Foreskin fibroblast (primary cell): ENCODE measurements at places on chromosomes 1 and 21.

GRCh38 chr1:227775841-227776240, 39.6 kb upstream of the PRSS38 start:
- no peak for DNase-seq

DNA sequence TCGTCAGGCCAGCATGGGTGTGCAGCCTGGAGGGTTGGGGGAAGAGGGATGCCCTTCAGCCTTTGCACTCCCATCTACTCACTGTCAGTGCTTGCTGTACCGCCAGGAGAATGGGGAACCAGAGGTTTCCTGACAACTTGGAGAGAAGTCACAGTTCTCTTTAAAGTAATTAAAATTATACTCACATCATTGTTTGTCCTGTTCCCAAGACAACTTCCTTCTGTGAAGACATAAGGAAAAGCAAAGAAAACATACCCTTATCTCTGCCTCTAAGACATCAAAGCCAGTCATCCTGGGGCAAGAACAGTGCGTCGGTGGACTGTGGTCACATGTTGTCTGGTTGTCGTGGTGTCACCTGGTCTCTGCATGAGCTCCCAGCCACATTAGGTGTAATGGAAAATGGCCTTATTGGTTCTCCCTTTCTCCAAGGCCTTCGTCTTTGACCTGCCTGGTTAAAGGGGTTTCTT, 17.6 kb downstream of the TRAF5 start:
- no peak for DNase-seq

DNA sequence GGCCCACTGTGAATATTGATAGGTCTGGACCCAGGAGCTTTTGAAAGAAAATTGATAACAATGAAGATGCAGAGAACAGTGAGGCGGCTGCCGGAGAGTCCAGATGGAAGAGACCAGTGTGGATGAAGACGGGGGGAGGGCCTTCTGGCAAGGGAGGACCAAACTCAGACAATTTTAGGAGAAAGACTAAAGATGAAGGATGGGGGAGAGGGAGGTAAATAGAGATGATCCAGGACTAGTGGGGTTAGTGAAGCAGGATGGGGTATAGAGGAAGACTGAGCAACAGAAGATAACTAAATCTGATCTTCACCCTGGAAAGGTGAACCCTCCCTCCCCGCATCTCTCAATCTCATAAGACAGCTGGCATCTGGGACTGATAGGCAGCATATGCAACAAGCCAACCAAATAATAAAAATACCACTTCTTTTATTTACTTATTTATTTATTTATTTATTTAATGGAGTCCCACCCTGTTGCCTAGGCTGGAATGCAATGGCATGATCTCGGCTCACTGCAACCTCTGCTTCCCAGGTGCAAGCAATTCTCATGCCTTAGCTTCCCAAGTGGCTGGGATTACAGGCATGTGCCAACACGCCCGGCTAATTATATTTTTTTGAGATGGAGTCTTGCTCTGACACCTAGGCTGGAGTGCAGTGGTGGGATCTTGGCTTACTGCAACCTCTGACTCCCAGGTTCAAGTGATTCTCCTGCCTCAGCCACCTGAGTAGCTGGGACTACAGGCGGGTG, 10.5 kb downstream of the EIF3I start:
- DNase-seq = no peak

DNA sequence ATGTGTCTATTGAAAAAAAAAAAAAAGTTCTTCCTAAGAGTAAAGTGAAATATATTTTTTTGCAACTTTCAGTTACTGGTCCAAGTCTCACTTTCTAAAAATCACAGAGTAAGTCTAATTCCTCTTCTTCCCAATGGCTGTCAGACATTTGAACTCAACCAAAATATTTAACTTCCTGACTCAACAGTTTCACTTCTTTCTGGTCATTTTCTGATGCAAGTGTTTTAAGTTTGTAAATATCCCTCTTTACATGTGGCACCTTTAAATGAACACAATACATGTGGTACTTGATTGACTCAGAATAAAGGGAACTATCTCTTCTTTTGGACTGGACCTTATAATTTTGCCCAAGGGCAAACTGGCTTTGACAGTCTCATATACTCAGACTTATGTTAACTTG, 76.7 kb downstream of the ASH1L start:
- DNase-seq = no peak

GRCh38 chr1:89286549-89287180, 14.0 kb upstream of the GBP5 start:
- no peak for DNase-seq

DNA sequence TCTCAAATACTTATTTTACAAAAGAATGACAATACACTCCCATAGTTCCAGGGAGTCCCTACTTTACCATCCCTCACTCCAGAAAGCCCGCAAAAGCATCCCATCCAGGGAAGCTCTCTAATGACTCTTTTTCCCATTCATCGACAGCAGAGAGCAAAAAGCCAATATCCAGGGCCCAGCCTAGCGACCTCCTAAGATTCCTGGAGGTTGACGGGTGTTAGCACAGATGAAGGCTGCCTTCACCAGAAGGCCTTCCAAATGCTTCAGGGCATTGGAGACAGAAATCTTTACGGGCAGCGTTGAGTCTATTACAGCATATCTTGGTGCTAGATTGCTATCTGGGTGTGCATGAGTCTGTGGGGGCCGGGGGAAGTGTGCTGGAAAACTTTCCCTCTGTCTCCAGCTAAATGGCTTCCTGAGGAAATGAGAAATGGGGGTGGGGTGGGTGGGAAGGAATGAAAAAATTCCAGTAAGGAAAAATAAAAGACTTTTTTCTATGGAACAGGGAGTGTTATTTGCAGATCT, 136.6 kb downstream of the PROX1 start:
- DNase-seq = no peak

GRCh38 chr1:176556288-176556687, 93.3 kb downstream of the PAPPA2 start:
- DNase-seq = no peak

DNA sequence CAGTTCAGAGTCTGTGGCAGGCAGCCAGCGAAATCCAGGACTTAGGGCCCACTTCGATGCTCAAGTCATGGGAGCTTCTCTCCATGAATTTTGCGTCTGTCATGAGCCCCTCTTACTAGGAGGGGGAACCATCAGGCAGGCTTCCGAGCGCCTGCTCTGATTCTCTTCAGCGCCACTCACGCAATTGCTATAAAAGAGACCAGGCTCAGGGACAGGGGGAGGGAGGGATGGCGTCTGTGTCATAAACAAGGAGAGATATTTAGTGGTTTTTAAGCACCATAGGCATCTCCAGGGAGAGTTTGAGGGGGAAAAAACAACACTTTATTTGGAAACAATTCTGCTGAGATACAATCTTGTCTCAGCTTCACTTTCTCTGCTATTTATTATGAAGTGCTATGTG, 60.6 kb downstream of the NAV1 start:
- DNase-seq = no peak

DNA sequence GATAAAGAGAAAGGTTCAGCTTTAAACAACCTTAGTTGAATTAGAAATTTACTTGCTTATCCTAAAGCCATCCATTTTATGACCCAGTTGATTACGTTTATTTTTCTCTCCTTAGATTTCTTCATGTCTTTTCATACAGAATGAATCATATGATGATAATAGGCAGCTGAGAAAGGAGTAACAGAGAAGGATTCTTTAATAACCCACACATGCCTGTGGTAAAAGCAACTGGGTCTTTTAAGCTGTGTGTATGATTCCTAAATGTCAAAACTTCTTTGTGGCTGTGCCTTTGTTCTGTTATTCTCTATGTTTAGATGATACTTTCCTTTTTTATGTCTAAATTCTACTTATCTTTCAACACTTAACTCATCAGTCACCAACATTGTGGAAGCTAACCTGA, 626.5 kb downstream of the NCAM2 start:
- DNase-seq = peak; percentile 51

GRCh38 chr1:7427605-7428300, 343.3 kb upstream of the VAMP3 start:
- DNase-seq = no peak

DNA sequence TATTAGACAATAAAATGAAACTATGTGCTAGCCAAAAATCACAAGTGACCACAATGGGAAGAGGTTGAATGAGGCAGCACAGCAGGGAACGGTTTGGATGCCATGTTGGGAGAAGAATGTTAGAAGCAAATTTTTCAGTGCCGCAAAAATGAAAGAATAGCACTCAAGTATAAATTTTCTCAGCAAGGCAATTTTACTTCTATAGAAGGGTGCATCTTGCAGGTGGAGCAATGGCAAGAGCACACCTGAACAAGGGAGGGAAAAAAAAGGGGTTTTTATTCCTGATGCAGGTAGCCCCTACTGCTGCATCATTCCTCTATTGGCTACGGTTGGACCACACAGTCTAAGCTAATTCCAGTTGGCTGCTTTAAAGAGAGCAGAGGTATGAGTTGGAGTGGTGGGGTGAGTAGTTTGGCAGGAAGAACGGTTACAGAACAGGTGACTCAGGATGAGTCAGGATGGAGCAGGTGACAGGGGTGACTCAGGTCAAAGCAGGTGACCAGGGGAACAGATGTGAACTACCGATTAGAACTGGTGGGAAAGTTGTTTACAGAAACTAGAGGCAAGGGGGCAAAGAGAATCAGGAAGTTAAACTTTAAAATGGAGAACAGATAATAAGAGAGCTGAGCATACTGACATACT, 301.1 kb upstream of the NRIP1 start:
- no peak for DNase-seq

GRCh38 chr1:159067699-159068621, 8.6 kb downstream of the AIM2 start:
- DNase-seq = no peak

GRCh38 chr1:223202376-223203033, 59.5 kb upstream of the TLR5 start:
- DNase-seq = no peak

- DNase-seq = peak; percentile 57
These were observed 85.2 kb upstream of the VAV3 start for GRCh38 chr1:108050158-108050557.

- peak; percentile 59 for DNase-seq
These were observed 344.0 kb upstream of the USP24 start for GRCh38 chr1:55559161-55559611.

DNA sequence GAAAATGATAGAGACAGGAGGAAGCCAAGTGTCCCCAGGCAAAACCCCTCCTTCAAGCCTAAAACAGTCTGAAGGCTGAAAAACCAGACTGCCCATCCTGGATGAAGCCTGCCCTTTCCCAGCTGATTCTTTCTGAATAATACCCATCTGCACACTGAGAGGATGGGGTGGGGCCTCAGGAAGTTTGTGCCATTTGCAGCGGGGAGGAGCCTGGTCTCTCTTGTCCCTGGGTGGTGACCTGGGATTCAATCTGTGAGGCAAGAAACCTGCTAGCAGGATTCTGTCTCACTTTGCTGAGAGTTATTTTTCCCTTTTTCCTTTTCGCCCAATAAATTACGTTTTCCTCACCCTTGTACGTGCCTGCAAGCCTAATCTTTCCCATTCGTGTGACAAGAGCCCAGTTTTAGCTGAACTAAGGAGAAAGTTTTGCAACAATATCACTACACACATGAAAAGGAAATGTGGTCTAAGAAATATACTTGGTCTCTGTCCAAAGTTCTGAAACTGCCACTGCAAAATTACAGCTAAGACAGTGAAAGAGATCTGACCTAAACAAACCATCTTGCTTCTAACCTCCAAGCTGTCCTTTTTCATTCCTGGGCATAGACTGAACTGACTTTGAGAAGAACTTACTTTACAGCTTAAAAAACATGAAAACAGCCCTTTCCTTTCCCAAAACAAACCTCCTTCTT, 105.0 kb downstream of the COP1 start:
- peak; percentile 6 for DNase-seq

DNA sequence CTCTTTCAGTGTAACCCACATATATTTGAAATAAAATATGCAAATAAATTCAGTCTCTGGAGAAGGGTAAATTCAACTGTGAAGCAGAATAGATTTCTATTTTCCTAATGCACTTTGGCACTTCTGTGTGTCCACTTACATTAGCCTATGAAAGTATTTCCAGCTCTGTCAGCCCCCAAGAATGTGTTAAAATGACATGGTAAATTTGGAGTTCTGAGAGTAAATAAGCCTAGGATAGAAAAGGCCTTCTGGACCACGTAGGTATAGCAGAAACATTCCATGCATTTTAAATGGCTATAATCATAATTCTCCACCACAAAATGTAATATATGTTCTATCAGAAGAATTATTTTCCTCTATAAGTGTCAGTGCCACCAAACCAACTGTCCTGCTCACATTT, 276.2 kb downstream of the NEGR1 start:
- no peak for DNase-seq

DNA sequence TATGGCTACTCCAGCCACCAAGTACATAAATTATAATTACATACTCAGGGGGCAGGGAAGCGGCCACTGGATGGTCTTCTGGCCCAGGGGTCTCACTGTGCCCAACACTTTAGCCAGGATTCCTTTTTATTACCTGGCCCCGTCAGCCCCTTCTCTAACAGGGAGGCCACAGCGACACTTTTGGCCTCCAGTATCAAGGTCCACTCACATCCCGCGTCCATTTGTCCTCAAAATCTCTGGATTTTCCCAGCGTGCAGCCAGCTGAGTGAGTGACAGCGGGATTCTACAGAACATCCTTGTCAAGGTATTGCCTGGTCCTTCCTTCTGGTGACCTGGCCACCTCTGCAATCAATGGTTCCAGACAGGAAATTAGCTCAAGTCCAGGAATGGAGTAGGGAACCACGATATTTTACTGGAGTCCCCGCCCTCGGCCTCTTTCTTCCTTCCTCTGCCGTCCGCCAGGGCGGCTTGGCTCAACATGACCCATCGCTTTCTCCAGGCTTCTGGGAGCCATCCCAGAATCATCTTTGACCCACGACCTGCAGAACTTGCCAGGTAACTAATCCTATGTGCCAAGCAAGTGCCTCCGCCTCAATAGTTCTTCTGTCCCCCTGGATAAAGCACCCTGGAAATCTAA, 2.7 kb upstream of the COL6A2 start:
- DNase-seq = no peak

DNA sequence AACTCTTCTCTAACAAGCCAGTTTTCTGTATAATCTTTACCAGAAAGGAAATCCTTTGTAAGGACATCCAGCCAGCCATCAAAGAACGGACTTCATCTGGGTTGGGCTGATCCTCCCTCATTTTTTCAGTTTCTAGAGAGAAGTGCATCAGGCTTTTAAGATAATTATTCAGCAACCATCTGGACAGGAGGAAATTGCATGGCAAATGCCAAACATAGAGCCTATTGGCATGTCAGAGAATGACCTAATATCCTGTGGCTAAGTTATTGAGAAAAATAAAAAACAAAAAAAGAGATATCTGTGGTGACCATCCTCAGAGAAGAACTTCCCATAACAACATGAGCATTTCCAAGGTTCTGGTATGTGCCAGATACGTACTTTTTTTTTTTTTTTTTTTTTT, 74.9 kb upstream of the BEND5 start:
- peak; percentile 77 for DNase-seq

GRCh38 chr1:206634365-206635079, 814 bp upstream of the DYRK3 start:
- DNase-seq = peak; percentile 84

- DNase-seq = no peak
These were observed 773 bp downstream of the IFNGR2 start for GRCh38 chr21:33403786-33404585.

- peak; percentile 70 for DNase-seq
These were observed 67.1 kb downstream of the HIVEP3 start for GRCh38 chr1:41851589-41851988.

GRCh38 chr21:42644223-42645208, 8.9 kb upstream of the PDE9A start:
- peak; percentile 57 for DNase-seq
